ENCODE measurements at places on chromosomes 13 and 19.
A peak's percentile ranks its signal among the peaks of the same experiment; 100 is the strongest.

- peak; percentile 86 for DNase-seq
Measured at GRCh38 chr13:99151516-99151915, 49.1 kb upstream of the UBAC2 start.

DNA sequence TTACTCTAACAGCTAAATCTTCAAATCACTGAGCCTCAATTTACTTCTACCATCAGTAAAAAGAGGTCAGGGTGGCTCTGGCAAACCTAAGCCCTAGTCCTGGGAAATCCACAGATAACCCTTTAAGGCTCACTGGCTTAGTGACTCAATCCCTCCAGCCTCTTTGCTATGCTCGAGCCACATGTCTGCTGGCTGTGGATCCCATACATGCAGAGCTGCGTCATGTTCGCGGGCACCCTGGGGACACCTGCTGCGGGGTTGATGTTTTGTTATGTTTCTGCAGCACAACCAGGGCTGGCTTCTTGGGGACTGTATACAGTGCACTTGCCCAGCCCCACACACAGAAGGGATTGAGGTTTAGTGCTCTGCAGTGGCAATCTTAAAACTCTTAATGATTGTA lies 41.6 kb upstream of the C13orf42 start:
- peak; percentile 47 for DNase-seq

GRCh38 chr13:62067821-62068220 lies 652.2 kb upstream of the PCDH20 start:
- DNase-seq = no peak

- DNase-seq = peak; percentile 68
Measured at GRCh38 chr13:77113496-77113895, 86.5 kb upstream of the FBXL3 start.

DNA sequence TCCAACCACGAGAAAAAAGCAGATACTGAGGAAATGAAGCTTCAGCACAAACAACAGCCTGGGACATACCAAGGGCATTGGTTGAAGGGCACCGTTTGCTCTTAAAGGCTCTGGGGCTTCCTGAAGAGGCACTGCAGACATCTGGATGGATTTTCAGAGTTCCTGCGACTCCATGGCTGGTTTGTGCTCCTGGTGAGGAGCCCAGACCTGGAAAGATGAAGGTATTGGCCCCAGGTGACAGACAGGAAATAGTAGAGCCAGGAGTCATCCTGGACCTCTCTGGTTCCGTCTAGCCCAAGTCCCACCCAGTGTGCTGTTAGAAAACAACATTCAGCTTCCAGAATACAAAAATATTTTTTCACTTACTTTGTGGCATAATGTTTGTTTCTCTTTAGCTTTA lies 6.3 kb downstream of the IL17D start:
- no peak for DNase-seq

- DNase-seq = no peak
Measured at GRCh38 chr13:23754997-23755396, 134.2 kb downstream of the MIPEP start.

- no peak for DNase-seq
Measured at GRCh38 chr19:51091126-51091525, 8.4 kb upstream of the KLK14 start.

DNA sequence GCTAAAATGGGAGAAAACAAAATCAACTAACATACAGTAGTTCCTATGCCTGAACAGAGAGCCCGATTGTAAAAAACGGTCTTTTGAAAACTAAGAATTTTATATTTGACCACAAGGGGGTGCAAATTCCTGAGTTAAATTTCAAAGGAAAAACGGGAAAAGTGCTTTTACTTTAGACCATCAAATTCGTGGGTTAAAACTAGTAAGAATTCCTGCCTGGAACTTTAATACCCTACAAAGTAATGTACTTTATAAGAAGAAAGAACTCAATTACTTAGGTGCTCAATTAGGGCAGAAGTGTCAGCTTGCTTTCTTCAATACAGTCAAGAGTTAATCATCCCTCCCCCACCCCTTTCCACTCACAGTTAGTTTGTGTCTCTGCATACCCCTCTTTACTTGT lies 69.8 kb downstream of the KCNRG start:
- DNase-seq = peak; percentile 38

GRCh38 chr13:23688336-23688735 lies 118.1 kb downstream of the TNFRSF19 start:
- DNase-seq = no peak

DNA sequence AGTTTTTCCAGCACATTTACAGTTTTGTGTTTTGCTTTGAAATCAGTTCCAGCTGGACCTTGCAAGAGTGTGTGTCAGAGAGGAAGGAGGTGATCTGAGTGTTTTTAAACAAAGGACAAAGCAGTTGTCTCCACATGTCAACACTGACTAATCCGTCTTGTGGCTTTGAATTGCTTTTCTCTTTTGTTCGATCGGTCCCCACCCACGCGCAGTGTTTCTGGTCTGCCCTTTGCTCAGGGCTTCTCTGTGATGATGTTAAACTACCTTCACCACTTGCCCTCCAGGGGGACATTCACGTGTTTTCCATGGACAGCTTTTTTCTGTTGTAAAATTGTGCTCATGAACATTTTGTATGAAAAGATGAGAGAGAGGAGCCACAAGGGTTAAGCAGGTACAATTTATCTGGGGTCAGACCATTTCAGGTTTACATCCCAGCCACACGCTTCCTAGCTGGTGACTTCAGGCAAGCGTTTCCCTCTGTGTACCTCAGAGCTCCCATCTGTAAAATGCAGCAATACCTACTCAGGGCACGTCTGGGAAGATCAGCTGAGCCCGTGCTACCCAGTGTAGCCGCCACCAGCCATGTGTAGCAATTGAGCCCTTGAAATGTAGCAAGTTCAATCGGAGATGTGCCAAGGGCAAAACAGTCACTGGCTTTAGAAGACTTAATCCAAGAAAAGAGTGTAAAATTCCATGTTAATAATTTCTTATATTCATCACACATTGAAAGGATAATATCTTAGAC lies 13.5 kb upstream of the PLA2G4C start:
- DNase-seq = peak; percentile 46

DNA sequence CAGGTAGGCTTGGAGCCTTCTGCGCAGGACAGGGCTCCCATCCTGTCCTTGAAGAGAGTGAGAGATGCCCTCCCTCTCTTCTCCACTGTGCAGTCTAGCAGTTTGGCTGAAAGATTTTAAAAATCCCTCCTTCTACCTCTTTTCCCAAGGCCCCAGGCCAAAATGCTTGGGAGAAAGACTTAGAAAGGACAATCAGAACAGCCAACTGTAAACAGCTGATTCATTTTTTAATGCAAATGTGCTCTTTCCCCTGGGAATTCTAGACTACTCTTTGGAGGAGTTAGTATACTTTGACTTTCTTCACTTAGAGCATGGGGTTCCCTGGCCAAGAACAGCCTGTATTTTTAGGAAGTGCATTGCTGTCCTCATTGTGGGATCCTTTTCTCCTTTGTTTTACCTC lies 398.9 kb downstream of the GPC6 start:
- DNase-seq = no peak

DNA sequence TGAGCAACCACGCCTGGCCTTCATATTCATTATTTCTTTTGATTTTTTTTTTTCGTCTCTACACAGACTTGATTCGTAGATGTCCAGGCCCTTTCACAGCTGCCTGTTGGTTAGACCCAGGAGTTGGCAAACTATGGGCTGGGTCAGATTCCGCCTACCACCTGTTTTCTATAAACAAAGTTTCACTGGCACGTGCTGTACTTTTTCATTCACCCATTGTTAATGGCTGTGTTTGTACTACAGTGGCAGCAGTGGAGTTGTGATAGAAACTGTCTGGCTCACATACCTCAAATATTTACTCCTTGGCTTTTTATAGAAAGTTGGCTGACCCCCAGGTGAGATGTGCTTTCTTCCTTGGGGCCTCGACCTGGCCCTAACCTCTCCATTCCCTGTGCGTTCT lies 72.9 kb upstream of the TEX29 start:
- DNase-seq = peak; percentile 13
